ENCODE measurements at places on chromosomes 4 and X.

DNA sequence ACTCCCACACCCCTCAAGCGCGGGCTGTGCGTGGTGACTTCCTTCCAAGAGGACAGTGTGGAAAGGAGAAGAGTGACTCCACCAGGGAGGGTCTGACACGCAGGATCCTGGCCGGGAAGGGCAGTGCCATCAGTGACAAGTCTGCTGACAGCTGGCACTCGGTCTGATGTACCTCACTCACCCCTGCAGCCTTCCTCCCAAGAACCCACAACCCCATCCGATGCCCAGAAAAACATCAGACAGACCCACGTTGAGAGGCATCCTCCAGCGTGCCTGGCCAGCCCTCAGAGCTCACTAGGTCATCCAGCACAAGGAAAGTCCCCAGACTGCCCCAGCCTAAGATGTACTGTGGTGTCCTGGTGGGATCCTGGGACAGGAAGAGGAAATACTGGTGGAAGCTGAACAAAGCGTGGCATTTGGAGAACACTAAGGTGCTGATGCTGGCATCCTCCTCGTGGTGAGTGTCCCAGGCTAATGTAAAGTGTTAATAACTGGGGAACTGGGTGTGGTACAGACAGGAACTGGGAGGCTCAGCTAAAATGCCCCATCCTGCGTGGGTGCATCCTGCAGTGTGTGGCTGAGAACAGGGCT, 200.0 kb upstream of the PSAPL1 start:
- DNase-seq: no peak

DNA sequence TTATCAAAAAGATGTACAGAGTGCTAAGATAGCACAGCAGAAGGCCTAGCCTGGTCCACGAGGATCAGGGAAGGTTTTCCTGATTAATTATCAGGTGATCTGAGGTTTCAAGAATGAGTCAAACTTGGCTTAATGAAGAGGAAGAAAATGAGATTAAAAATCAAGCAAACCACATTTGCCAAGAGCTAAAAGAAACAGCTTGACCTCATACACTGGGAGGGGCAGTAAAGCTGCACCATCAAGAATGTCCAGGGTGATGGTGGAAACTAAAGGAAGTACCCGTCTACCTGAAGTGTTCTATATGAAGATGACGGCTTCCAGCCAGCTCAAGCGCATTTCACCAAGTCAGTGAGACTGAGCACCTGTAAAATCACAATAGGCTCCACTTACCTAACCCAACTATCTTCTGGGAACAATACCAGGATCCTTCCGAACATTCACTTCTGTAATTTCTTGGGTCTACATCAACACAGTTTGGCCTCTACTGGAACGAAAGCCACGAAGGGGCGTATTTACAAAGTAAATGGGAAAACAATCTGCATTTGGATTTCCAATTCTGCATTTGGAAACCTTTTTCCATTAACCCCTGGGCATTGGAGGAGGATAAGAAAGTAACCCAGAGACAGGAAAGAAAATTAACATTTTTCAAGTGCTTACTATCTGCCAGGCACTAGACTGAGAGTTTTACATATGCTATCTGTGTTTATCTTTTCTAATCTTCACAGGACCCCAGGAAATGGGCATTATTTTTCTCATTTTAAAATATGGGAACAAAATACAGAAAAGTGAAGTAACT, 114.0 kb upstream of the DCLK2 start:
- no peak for DNase-seq

DNA sequence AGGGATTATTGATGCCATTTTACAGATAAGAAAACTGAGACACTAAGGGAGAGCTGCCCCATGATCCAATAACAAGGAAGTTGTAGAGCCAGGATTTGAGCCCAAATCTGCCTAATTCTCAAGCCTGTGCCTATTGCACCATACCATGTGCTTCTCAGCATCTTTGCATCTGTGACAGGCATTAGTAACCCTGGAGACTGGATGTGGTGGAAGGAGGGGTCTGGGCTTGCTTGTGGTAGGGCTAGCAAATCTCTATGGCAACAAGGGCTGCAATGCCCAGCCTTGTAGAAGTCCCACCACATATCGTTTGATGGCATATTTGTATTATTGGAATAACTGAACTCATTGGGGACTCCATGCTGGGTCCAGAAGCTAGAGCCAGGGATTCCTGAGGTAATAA, 58.1 kb downstream of the RTL5 start:
- DNase-seq: no peak

DNA sequence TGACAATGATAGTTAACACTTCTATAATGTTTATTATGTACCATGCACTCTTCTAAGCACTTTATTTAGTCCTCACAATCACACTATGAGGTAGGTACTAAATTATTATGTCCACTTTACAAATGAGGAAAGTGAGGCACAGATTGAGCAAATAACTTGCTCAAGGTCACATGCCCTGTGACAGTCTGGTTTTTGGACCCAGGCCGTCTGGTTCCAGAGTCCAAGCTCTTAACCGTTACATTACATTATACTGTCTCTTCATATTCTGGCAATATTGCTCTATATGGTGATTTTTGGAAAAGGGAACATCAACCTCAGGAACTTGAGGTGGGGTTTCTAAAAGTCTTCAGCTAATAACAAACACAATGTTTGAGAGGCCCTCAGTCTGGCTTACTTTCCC, 12.8 kb downstream of the SYTL4 start:
- no peak for DNase-seq

GRCh38 chr4:53614591-53614990, 23.3 kb upstream of the LNX1 start:
- DNase-seq: no peak

DNA sequence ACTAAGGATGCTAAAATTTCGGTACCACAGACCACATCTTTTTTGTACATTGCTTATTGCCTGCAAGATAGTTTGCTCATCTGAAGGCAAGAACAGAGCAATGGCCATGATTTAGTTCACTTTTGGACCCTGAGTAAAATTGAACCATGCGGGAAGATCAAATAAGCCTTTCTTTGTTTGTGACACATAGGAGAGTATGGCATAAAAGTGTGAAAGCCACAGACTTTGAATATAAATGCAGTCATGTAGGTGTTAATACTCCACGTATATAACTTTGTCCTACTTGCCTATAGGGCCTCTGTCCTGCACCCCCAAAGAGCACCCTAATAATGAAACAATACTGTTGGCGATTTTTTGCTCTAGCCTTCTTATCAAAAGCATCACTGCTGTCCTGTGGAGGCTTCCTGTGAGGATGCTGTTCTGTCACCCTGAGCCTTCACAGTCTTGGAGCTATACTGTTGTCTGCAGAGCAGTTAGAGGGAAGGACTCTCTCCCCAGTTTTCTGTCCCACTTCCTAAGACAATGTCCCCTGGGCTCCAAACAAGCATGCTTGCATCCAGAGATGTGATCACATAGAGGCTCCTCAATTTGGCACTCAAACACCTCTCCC, 10.2 kb upstream of the CXCL13 start:
- DNase-seq: no peak

DNA sequence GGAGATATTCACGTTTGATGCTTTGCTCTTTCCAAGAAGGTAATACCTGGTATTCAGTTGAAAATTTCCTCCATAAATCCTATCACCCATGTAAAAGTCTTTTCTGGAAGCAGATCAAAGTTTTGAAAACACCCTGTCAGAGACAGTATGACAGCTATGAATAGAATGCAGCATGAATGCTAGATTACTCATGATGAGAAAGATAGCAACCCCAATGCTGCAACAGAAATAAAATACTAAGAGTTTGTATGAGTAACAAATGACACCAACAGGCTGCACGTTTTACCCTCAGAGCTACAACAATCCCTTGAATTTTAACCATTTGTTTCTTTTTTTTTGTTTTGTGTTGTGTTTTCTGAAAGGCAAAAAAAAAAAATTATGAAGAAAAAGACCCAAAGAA, 108.6 kb downstream of the ARHGAP6 start:
- no peak for DNase-seq

DNA sequence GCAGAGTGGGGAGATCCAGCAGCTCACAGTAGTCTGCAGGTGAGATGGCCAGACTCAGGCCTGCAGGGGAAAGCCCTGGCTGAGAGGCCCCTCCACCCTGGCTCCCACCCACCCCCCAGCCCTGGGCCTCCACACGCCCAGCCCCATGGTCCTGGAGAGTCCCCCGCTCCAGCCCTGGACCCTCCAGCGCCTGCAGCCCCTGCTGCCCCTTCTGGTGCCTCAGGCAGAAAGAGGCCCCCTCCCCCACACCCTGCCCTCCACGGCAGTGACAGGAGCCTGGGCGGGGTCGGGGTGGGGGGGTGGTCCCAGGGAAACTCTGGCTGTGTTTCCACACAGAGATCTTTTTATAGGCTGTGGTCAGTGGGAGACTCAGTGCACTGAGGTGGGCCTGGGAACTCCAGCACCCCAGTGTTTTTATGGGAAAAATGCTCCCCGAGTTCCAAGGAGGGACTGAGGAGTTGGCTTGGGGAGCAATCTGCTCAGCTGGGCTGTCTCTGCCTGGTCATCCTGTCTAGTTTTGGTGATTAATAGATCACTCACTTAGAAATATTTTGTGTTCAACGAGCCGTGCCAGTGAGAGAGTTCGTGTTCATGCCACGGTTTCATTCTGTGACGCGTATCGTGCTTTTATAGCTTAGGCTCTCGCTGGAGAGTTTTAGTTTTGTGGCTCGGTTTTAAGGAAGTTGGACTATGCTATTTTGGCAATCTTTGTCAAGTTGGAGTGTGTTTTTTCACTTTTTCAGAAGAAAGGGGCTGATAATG, 53.1 kb upstream of the HGFAC start:
- no peak for DNase-seq

DNA sequence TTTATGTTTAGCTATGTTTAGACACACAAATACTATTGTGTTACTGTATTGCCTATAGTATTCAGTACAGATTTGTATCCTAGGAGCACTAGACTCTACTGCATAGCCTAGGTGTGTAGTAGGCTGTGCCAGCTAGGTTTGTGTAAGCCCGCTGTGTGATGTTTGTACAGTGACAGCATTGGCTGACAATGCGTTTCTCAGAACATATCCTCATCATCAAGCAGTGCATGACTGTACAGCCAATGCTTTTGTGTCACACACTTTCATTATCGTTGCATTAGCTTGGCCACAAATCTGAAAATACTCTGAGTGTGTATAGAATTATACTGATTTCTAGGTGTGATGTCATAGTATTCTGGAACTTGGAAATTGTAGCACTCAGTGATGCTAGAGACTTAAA, 63.4 kb downstream of the CLDN34 start:
- DNase-seq: no peak

DNA sequence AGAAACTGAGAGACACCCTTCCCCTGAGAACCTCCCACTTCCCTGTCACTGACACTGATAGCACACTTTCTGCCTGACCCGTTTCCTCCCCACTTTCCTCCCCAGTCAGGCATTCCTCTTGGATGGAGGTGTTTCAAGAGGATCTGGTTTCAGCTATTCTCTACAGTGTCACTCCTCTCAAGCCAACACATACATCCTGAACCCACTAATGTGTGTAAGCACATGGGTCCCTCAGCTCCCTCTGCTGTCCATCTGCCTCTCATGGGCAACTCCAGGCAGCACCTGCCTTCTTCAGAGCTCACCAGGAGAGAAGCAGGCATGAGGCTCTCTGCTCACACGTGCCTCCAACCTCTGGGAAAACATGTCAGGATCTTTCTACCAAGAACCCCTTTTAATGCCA, 207.6 kb downstream of the NAF1 start:
- no peak for DNase-seq

DNA sequence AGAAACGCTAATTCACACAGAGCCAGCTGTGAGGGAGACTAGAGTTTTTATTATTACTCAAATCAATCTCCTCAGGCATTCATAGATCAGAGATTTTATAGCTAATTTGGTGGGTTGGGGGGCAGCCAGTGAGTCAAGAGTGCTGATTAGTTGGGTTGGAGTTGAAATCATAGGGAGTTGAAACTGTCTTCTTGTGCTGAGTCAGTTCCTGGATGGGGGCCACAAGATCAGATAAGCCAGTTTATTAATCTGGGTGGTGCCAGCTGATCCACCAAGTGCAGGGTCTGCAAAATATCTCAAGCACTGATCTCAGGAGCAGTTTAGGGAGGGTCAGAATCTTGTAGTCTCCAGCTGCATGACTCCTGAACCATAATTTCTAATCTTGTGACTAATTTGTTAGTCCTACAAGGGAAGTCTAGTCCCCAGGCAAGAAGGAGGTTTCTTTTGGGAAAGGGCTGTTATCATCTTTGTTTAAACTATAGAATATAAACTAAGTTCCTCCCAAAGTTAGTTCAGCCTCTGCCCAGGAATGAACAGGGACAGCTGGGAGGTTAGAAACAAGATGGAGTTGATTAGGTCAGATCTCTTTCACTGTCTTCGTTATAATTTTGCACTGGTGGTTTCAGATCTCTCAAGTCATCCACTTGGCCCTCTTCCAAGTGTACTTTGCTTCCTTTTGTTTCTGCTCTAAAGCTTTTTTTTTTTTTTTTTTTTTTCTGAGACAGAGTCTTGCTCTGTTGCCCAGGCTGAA, 5.4 kb upstream of the NAA11 start:
- DNase-seq: no peak

- no peak for DNase-seq
These were observed 90.3 kb downstream of the AFF1 start for GRCh38 chr4:87025023-87025613.

- DNase-seq: no peak
These were observed 24.7 kb downstream of the FGFRL1 start for GRCh38 chr4:1036095-1036494.

GRCh38 chr4:1538941-1539772, 132.9 kb upstream of the NKX1-1 start:
- DNase-seq: no peak

Measured in NCI-H1105 (cell line).